Gastrocnemius medialis (tissue), 4 donors: ENCODE measurements at places on chromosomes 12 and 14. TPM values are rescaled to one million over a fixed set of nuclear protein-coding genes. Genes with fewer than 3 reads are reported as not detected.

DNA sequence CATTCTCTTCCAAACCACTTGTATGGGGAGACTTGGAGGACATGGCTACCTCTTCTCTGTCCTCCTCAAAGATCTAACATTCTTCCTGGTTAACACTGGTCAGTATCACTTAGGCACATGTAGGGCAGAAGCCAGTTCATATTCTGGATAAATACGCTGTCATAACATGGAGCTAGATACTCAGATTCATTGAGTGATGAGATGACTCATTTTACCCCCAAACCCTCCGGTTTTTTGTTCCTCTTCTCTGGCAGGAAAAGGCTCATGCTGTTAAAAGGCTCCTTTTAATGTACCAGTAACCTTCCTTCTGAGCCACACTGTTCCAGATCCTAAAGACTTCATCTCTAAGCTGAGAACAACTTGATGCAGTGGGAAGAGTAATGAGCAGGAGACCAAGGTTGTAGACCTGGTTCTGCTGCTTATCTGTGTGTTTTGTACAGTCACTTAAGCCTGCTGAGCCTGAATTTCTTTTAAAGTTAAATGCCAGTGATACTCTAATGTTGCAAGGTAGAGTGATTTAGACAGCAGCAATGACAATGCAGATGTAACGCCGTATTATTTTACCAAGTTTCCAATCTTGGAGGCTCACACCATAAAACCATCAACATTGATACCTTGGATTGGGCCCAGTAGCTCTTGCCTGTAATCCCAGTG lies 57.3 kb upstream of the ELK3 start:
- no peak for DNase-seq

DNA sequence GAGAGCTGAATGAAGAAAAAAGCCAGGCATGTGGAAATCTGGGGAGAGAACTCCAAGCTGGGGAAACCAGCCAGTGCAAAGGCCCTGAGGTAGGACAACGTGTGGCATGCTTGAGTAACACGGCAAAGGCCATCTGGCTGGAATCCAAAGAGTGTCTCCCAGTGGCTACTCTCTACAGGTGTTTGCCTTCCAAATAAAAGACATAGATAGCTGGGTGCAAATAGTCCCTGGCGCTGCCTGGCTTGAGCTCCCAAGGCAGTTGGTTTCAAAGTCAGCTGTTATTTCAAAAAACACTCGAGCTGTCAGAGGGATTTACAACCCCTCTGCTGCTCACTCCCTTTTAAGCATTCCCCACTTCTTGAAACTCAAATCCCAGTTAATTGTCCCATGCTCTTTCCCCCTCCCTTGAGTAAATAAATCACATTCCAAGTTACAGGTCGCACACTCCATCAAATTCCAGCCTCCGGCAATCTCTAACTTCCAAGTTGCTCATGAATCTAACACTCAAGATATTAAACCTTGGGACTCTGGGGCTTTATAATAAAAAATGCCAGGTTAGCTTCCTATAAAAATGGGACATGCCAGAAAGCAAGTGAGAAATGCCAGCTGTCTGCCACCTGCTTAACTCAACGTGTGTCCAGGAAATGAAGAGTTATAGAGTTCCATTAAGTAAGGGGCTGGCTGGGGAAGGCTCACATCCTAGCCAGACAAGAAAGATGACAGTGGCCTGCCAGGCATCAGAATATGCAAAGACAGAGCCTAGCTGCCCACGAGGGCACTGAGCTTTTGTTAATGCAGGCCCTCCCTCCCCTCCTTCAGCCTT lies 133.6 kb upstream of the NOS1 start:
- peak; percentile 42 for DNase-seq

GRCh38 chr12:130280231-130280630 lies 57.5 kb upstream of the PIWIL1 start:
- DNase-seq: no peak

DNA sequence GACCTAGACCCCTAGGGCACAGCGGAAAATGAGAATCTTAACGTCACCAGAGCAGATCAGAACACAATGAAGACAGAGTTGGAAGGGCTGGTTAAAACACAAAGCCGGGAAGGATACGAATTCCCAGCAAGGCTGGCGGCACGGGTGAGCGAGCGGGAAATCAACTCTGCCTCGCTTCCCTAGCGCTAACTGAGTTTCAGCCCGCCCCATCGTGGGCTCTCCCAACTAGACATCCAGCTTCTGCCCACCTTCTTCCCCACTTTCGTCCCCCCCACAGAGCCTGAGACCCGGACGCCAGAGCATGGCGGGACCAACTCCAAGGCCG lies 377 bp downstream of the CCNT1 start:
- no peak for DNase-seq

- DNase-seq: no peak
These were observed 16.2 kb downstream of the CDK17 start for GRCh38 chr12:96383991-96384390.

The LMO3 gene
- 0.81 TPM for total RNA-seq

The KCNH5 gene
- total RNA-seq: not detected

DNA sequence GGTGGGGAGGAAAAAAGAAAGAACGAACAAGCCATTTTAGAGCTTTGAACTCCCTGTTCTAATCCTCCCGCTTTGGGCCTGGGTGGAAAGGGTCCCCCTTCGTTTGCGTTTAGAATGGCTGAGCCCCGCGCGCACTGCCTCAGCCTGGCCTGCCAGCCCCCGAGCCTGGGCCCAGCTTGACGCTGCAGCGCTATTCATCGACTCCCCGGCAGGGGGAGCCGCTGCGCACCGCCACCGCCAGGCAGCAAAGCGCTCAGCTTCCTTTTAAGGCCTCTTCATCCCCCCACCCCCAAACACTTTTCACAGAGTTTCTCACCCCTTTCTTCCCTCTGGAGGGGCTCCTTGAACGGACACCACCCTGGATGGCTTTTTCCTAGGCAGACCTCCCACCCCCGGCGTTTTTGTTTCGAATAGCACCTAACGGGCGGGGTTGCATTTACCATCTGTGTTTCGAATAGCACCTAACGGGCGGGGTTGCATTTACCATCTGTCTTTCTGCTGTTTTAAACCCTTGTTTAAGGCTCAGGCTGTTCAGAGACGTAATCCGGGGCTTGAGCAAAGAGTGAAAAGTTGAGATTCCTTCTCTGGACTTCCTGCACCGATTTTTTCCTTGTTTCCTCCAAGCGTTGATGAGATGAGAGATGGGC lies 56.4 kb upstream of the PIWIL1 start:
- no peak for DNase-seq

The WDR20 gene
- total RNA-seq: 49.7 TPM

GRCh38 chr12:53551889-53552291 lies 44.6 kb upstream of the NPFF start:
- DNase-seq: no peak

The SOAT2 gene
- total RNA-seq: not detected

- no peak for DNase-seq
These were observed 134.1 kb downstream of the FSCB start for GRCh38 chr14:44372807-44373489.

The PAX9 gene
- not detected for total RNA-seq

The TMEM30B gene
- not detected for total RNA-seq

DNA sequence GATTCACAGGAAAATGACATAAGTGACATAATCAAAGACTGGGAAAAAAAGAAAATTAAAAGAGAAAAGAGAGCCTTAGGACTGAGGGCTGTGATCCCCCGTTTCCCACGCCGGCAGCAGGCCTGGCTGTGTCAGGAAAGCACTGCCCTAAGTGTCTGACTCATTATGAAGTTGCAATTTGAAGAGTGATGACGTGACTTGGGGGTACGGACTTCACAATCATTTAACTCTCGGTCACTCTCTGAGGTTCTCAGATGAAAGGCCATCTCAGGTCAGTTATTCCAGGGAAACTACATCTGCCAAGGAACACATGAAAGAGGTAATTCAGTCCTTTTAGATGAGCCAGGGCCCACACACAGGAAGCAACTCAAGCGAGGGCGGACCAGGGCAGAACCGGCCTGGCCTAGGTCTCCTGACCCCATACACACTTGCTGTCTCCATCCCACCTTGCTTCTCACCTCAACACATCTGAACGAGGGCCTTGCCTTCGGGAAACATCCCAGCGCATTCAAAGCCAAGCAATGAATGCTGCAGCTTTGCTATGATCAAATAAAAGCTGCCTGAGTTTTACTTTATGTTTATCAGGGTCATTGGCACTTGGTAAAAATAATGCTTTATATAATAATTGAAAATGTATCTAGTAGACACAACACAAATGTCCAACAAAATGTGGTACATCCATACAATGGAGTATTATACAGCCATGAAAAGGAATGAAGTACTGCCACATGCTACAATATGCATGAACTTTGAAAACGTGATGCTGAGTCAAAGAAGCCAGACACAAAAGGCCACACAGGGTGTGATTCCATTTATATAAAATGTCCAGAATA lies 2.7 kb downstream of the SSH1 start:
- DNase-seq: peak; percentile 72

- DNase-seq: peak; percentile 18
These were observed 36.0 kb upstream of the SNX6 start for GRCh38 chr14:34665785-34666435.

The KRT82 gene
- not detected for total RNA-seq

The GPR84 gene
- total RNA-seq: not detected

DNA sequence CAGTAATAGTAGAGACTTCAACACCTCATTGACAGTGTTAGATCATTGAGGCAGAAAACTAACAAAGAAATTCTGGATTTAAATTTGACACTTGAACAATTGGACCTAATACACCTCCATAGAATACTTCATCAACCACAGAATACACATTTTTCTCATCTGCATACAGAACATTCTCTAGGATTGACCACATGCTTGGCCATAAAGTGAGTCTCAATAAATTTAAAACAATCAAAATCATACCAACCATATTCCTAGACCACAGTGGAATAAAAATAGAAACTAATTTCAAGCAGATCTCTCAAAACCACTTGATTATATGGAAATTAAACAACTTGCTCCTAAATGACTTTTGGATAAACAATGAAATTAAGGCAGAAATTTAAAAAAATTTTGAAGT lies 82.3 kb downstream of the SLC38A4 start:
- no peak for DNase-seq

- DNase-seq: peak; percentile 58
These were observed 1.3 kb downstream of the DDN start for GRCh38 chr12:48997719-48998496.

GRCh38 chr12:76177821-76178220 lies 93.3 kb upstream of the NAP1L1 start:
- no peak for DNase-seq

GRCh38 chr12:108029051-108029835 lies 99.8 kb upstream of the WSCD2 start:
- no peak for DNase-seq

GRCh38 chr14:48665077-48665784 lies 920.9 kb downstream of the RPS29 start:
- no peak for DNase-seq

- DNase-seq: no peak
These were observed 46.3 kb upstream of the BCL11B start for GRCh38 chr14:99318091-99318958.

GRCh38 chr12:113174461-113175384 lies 10.6 kb downstream of the DDX54 start:
- DNase-seq: peak; percentile 38

GRCh38 chr12:99498756-99499155 lies 148.8 kb upstream of the GARIN6 start:
- no peak for DNase-seq

GRCh38 chr12:71108355-71108754 lies 49.4 kb downstream of the TSPAN8 start:
- peak; percentile 61 for DNase-seq

- DNase-seq: no peak
These were observed 76.8 kb downstream of the NINJ2 start for GRCh38 chr12:586318-587071.

The RPL10L gene
- total RNA-seq: not detected

- DNase-seq: no peak
These were observed 10.9 kb upstream of the PIK3C2G start for GRCh38 chr12:18250313-18250916.

- no peak for DNase-seq
These were observed 15.9 kb downstream of the PYROXD1 start for GRCh38 chr12:21453312-21453852.

- no peak for DNase-seq
These were observed 72.4 kb downstream of the TTC9 start for GRCh38 chr14:70714055-70714550.

DNA sequence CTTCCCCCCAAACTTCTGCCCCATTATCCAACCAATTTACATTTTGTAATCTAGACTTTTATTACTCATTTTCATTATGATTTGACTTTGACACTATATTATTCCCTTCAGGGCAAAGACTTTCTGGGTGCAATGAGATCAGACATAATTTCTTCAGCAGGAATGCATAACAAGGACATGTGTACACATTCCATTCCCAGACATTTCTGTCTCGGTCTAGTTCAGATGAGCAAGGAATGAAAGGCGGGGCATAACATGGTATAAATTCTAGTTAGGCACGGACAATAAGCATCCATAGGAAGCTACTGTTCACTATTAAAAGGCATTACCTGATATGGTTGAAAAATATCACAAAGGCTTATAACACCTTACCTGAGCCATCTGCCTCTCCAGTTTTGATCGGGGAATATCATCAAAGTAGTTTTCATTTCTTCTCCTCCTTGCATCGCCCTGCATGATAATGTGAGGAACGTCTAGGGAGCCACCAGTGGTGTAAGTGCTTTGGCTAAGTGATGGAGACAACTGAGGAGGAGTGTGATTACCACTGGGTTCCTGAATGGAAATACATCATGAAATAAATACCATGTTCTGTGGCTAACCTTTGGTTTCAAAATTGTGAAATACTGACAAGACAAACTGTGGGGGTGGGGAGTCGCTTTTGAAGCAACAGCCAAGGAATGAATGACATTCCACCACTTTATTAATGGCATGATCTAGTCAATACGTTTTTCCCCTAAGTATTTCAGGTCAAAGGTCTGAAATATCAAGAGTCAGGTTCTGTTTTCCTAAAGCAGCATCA lies 183.9 kb downstream of the APAF1 start:
- no peak for DNase-seq

The PTCSC3 gene
- total RNA-seq: not detected

- no peak for DNase-seq
These were observed 1311.5 kb downstream of the TMEM121 start for GRCh38 chr14:106837870-106838269.

GRCh38 chr14:34297786-34298520 lies 164.1 kb downstream of the SPTSSA start:
- DNase-seq: no peak

The PRH2 gene
- total RNA-seq: not detected

The CFAP54 gene
- not detected for total RNA-seq

DNA sequence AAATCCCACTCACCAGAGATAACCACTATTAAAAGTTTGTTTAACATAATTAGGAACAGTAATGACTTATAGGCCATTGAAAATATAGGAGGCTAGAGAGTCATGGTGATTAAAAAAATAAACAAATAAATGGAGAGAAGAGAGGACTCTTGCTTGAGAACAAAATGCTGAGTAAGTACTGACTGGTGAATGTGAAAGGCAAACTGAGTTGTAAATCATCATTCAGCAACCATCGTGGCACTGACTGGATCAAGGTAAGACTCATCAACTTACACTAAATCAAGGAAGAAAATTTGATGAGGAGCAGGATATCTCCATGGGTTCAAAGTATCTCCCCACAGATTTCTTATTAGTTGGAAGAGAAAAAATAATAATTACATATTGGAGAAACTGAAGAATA lies 14.1 kb upstream of the YBX3 start:
- DNase-seq: no peak
